Mesothelial cell of epicardium (in vitro differentiated cells): ENCODE measurements at places on chromosomes 7 and 10.

DNA sequence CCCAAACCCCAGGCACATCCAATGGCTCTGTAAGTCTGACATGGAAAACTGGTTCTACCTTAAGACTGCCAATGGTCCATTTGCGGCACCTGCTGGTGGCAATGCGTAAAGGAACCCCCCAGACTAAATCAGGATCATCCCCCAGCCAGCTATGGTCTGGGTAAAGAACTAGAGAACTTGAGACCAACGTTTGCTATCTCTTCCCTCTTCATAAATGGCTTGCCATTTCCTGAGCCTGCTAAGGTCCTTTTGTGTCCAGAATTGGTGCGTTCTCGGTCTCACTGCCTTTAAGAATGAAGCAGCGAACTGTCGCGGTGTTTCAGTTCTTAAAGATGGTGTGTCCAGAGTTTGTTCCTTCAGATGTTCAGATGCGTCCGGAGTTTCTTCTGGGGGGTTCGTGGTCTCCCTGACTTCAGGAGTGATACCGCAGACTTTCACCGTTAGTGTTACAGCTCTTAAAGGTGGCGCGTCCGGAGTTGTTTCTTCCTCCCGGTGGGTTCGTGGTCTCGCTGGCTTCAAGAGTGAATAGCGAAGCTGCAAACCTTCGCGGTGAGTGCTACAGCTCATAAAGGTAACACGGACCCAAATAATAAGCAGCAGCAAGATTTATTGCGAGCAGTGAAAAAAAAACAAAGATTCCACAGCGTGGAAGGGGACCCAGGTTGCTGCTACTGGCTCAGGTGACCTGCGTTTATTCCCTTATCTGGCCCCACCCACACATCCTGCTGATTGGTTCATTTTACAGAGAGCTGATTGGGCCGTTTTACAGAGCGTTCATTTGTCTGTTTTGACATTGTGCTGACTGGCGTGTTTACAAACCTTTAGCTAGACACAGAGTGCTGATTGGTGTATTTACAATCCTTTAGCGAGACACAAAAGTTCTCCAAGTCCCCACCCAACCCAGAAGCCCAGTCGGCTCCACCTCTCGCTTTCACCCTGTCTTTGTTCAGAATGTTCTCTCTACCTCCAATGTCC is 95.4 kb downstream of the ELMO1 start:
- no peak for DNase-seq

- no peak for DNase-seq
Measured at GRCh38 chr7:98655611-98656010, 38.5 kb downstream of the NPTX2 start.

GRCh38 chr7:121371367-121371766 is 24.7 kb downstream of the FAM3C start:
- no peak for DNase-seq

DNA sequence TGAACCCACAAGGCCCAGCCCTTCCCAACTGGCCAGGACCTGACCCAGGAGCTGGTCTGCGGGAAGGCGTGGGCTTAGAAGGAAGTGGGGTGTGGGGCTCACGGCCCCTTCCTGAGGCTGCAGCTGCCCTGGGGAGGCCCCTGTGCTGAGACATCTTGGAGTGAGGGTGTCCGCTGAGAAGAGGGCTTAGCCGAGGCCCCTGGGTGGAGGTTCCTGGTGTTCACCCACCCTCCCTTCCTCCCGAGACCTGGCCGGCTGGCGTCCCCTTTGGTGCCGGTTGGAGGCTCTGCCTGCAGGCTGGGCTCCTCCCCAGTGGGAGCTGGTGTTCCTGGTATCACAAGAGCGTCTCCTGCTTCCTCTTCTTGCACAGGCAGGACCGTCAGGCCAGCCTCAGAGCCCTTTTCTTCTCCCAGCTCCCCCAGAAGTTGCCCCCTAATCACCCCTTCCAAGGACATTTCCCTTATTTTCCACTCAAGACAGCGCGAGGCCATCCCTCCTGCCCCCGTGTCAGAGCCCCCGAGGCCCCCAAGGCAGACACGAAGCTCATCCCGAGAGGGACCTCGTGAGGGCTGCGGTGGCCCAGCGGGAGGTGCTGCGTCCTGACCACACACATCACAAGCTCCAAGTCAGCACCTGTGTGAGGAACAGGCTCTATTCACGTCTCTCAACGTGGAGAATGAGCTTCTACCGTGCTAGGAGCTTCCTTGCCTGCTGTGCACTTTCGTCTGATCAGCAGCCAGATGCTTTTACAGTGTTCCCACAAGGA is 25.1 kb upstream of the FAM20C start:
- no peak for DNase-seq

- DNase-seq = no peak
Measured at GRCh38 chr7:9201928-9202327, 768.5 kb downstream of the NXPH1 start.

DNA sequence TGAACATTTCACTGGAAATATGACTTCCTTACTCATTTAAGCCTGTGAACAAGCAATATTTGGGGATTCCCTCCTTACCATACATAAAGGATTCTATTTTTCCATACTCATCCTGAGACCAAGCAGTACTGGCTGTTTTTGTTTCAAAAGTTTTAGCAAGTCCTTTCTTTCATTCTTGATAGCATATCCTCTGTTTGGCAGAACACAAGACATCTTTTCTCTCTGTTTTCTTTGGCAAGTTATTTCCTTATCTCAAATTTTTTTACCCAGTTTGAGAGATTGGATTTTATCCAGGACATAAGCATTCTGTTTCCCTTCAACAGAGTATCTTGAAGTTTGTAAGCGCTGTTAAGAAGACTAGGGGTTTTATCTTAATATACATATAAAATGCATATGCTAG is 3.0 kb upstream of the WASL start:
- no peak for DNase-seq

DNA sequence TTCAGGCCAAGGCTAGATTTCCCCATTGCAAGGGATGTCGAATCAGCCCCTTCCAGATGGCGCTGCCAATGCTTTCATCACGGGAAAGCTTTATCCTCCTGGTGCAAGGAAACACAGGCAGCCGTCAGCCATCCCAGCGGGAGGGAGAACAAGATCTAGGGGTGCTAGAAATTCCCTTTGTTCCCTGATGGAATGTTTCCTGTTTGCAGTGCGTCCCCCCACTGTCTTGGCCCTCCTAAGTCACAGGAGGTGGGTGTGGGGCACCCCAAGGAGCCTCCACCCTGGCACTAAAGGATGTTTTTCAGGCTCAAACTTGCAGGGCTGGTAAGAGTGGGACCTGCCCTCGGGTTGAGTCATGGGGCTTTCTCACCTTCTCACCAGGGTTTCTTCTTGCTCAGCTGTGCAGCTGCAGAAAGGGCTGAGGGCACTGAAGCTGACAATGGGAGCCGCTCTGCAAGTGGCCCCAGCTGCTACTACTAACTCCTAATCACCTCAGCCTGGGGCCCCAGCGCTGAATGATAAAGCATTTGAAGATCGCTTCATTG is 103.6 kb downstream of the PRPF18 start:
- DNase-seq = no peak

DNA sequence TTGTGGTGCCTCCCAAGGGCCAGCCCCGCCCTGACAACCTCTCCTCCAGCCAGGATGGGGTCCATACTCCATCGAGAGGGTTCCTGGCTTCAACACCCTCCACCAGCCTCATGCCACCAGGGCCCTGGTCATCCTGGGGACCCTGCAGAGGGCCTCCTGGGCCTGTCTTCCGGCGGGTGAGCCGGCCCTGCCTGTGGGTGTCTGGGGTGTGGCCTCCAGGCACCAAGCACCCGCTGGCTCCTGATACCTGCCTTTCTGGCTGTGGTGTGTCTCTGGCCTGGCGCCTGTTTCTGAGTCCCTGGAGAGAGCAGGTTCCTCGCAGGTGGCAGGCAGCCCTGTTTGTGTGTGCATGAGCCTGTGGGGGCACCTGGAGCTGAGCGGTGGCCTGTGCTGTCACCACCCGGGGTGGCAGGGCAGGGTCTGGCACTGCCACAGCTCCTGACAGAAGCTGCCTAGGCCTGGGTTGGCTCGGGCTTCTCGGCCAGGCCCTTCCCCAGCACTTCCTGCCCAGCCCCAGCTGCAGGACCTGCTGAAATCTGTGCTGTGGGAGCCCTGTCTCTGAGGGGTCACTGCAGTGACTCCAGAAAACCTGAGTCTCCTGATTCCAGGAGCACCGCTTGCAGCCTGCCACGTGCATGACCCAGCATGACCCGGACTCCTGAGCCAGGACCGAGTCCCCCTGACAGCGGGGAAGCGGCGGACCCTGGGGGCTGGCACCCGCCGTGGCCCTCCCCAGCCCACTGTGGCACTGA is 18.4 kb downstream of the ADAM8 start:
- DNase-seq = no peak

DNA sequence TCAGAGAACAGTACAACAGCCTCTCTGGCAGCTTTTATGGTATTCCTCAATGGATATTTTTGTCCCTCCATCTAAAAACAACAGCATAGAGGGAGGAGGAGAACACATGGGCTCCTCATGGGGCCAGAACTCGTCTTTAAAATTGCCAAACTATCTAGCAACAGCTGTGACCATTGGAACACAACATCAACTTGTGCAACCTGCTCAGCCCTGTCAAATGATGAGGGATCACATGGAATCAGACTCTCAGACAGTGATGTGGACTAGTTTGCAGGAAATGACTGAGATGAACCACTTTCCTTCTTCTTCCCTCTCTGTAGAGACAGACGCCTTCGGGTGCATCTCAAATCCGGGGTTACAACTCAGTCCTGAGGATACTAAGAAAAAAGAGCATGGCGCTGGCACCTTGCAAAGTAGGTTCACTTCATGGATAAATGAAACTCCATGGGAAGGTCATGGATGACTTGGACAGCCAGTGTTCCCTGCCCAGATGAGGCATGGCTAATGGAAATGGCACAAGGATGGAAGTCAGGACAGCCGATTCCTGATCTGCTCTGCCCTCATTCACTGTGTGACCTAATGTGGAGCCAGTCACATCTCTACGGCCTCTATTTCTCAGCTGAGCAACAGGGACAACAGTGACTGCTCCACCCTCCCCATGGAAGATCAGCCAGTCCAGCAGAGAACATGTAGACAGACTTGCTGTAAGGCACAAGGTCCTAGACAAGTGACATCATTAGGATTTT is 24.6 kb upstream of the DGKI start:
- no peak for DNase-seq

DNA sequence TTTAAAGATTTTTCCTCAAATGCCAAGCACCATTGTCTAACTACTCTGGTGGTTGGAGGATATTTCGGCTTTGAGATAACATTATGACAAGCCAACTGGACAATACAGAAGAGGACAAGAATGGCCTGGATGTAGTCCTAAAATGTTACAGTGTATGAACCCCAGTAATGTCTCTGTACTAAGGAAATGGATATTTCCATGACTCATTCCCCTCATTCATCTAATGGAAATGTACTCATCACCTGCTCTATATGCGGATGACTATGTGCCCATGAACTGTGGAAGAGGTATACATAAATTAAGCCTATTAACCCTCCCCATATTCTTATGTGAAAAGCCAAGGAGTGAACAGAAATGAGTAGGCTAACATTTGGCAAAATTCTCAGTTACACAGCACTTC is 207.9 kb downstream of the CACNA2D1 start:
- no peak for DNase-seq

DNA sequence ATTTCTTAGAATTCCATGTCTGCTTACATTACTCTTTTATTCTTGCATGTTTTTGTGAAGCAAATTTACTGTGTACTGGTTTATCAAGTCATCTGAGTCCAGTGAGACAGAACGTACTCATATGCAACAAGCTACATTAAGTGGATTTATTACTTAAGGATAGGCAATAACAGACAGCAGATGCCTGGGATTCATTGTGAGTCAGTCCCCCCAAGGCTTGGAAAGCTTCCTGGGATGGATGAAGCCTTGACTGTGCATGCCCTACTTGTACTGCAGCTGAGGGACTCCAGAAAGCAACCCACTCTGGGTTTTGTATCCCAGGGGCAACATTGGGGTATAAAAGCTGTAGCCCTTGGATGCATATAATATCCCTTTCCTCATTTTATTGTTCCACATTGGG is 113.4 kb upstream of the RAB18 start:
- no peak for DNase-seq

DNA sequence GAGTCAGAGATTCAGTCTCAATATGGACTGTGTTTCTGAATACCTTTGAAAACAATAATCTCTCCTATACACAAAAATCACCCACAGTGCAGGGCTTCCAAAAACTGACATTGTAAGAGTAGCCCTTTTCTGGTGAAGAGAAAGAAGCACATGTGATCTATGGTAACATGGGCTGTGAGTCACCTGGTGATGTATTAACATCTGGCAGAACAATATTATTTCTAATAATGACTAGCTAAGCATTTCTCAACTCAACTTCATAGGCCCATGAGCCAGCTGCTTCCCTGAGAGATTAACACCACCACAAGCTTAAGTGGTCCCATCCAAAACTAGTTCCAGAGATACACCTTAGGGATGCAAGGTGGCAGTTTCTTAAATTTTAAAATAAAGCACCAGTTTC is 331.0 kb upstream of the NRP1 start:
- no peak for DNase-seq

DNA sequence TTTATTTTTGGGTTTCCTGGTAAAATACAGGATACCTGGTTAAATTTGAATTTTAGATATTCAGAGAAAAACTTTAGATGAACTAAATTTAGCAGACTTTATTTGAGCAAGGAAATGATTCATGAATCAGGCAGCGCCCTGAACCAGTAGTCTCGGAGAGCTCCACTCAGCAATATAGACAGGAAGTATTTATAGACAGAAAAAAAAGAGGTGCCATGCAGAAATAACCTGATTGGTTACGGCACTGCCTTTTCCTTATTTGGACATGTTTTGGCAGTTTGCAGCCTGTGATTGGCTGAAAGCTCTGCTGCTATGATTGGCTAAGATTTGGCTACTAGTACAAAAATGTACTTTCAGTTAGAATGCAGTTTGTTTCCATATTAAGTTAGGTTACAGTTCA is 198.3 kb upstream of the DKK1 start:
- DNase-seq = no peak

DNA sequence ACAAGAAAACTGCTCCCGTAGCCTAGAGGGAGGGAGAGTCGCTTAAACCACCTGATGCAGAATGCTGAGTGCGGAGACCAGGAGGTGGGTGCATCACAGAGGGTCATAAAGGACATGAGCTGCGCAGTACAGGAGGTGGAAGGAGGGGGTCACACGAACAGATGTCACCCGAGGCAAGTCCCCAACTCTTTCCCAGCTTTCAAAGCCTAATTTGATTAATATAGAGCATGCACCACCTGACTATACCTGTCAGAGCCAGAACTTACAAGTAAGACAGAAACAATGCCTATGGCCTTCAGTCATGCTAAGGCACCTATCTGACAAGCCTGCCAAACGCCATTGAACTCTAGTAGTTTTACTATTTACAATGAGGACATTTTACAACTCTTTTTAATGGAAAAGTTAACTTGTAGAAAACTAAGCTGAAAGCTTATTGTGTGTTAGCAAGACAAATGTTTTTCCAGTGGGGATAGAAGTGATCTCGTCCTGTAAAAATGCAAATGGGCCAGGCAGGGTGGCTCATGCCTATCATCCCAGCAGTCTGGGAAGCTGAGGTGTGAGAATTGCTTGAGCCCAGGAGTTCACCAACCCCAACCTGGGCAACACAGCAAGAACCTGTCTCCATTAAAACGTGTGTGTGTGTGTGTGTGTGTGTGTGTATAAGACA is 1.1 kb upstream of the VOPP1 start:
- DNase-seq = no peak

GRCh38 chr10:20954519-20954918 is 57.4 kb upstream of the NEBL start:
- DNase-seq = no peak
